ENCODE measurements at places on chromosomes 1 and 21.

- DNase-seq = no peak
Observed at GRCh38 chr1:50681931-50682330, 258.7 kb upstream of the DMRTA2 start.

- DNase-seq = no peak
Observed at GRCh38 chr1:223718850-223719249, 6.5 kb downstream of the CAPN2 start.

DNA sequence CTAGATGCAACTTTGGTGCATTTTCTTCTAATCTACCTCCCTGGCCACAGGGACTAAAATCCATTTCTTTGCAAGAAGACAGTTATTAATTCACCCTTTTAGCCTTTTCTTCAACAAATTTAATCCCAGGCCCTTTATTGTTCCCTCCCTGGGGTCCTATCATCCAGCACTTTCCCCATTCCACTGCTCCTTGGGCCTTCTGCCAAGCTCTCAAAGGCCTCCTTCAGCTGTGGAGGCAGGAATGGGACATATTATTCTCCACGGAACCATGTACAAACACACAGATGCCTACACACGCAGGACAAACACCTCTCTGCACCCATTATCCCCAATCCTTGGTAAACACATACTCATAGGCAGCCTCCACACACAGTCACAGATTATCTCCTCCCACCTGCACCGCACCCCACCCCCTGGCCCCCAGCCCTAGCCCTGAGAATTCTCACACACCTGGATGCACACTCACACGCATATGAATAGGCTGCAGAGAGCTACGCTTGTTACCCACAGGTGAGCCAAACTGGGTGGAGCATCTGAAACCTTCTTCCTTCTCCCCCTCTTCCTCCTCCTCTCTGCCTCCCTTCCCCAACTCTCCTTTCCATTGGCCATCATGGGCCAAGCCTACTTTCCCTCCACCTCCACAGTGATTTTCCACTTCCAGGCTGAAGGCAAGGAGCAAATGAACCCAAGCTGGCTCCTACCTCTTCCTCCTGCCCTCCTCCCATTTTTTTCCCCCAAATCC, 11.7 kb downstream of the TAGLN2 start:
- DNase-seq = no peak

- no peak for DNase-seq
Observed at GRCh38 chr21:27528697-27529096, 561.8 kb upstream of the ADAMTS5 start.

- no peak for DNase-seq
Observed at GRCh38 chr1:40808909-40809308, 25.3 kb downstream of the KCNQ4 start.

- no peak for DNase-seq
Observed at GRCh38 chr1:157087030-157087429, 12.6 kb downstream of the ETV3L start.

DNA sequence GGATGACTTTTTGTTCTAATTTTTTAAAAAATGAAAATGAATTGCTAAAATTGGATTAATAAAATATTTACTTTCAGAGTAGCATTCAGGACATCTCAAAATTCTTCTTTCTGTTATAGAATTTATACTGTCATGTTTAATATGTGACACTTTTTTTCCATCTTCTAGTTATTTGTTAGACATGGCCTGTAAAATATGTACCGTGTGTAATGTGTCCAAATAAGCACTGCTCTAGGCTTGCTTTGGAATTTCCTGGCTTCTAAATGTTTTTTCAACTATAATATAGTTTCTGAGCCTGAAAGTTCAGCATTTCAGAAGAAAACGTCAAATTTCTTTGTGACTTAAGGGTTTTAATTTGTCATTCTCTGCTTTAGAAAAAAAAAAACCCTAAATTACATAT, 243.6 kb downstream of the DNM3 start:
- DNase-seq = no peak

DNA sequence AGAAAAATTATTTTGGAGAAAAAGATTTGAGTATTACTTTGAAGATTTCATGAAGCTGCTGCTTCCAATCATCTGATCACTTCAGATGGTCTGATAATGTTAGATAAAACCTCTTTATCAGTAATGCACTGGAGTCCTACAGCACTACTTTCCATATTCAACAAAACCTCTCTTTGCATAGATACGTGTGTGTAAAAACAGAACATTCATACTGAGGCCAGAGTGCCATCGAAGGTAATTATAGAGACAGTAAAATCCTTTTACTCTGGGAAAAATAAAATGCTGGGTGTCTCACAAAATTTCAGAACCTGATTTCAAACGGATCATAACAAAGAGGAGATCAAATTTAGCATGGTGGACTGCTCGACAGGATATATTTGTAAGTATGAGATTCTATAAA, at the start of gene RGS13:
RGS13 (plus strand) TSS at position 209 of the 400 bp plus-strand sequence. CDS start 8,188 bp downstream, outside the sequence.
- no peak for DNase-seq

- DNase-seq = no peak
Observed at GRCh38 chr21:34100337-34100736, 27.0 kb downstream of the MRPS6 start.

GRCh38 chr1:230113593-230114236, 46.7 kb downstream of the GALNT2 start:
- DNase-seq = no peak

DNA sequence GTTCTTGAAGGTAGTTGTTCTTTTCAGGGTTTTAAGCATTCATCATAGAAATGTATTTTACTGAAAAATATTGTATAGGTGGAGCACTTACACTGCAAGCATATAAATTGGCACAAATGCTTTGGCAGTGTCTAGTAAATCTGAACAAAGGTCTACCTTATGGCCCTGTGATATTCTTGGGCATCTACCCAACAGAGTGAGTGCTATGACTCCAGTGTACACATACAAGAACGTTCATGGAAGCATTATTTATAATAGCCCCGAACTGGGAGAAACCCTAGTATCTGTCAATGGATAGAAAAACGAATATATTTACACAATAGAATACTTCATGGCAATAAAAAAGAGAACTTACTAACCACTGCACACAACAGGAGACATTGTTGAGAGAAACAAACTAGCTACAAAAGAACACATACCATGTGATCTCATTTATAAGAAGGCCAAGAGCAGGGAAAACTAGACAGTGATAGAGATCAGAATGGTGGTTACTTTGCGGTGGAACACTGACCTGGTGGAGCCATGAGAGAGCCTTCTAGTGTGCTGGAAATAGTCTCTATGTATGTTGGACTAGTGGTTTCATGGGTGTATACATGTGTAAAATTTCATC, 96.0 kb downstream of the MAB21L3 start:
- DNase-seq = no peak

GRCh38 chr1:202143768-202144401, 652 bp downstream of the ARL8A start:
- DNase-seq = no peak

DNA sequence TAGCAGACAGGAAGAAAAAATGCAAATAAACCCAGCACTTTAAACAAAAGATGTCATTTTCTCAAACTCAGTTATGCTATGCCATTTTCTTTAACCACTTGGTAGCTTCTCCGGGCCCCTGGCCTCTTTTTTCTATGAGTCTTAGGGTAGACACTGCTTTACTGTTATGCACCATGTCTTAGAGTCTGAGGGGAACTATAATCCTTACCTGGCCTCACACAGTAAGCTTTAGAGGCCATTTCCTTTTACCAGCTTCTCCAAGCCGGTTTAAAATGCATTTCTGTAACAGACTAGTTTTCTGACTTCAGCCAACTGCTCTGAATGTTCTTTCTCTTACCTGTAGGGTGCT, 73.7 kb upstream of the EDEM3 start:
- DNase-seq = no peak

DNA sequence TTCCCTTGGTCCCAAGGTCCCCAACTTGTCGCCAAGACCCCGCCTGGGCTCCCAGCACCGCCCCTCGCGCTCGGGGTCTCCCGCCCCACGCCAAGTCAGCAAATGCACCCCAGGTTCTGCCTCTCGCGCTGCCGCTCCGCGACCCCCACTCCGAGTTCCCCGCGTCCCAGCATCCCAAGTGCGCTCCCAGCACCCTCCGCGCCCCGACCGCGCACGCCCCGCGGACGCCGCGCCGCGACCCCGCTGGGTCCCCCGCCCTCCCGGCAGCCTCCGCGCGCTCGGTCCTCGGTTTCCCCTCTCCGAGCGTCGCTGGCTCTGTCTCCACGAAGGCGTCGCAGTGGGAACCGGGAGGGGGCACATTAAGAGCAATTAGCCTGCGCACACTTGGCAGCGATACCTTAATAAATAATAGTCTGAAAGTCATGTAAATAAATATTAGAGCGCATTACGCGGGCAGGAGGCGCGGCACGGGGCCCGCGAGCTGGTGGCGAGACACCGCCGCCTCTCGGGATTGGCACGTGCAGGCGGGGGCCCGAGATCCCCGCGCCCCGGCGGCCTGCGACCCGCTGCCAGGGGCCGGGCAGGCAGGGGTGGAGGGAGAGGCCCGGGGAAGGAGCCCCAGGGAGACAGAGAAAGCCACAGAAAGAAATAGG, 75.9 kb downstream of the VWA5B1 start:
- DNase-seq = no peak

DNA sequence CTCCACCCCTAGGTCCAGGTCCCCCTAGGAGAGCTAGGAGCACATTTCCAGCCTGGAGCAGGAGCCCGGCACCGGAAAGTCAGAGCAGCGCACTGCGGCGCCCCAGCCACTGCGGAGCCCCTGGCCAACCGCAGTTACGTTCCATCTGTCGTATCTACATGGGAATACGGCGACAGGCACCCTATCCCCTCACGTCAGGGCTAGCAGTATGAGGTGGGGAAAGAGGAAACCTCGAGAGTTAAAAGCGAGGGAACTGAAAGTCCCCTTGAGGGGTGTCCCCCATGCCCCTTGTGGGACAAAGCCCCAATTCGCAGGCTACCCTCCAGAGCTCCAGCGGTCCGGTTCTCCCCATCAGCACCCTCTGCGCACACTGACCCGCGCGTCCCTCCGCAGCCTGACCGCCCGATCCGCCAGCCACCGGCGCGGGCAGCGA, 995 bp downstream of the COLGALT2 start:
- no peak for DNase-seq

- no peak for DNase-seq
Observed at GRCh38 chr1:112356765-112357164, 39.2 kb upstream of the CTTNBP2NL start.

DNA sequence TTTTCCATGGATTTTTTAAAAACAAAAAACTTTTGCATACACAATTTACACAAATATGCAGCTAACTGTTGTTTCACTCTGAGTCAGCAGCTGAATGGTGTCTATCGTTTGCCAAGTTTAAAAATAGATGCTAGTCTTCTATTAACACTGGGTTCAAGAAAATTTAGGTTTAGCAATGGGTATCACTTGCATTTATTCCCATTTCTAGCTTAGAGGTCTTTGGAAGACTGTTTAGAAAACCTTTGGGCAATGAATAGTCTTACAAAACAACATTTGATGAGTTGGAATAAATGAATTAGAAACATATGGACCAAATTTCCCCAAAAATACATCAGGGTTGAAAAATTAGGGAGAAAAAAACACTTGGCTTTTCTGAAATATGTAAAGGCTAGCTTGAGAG, 165.8 kb downstream of the LYPLAL1 start:
- no peak for DNase-seq

DNA sequence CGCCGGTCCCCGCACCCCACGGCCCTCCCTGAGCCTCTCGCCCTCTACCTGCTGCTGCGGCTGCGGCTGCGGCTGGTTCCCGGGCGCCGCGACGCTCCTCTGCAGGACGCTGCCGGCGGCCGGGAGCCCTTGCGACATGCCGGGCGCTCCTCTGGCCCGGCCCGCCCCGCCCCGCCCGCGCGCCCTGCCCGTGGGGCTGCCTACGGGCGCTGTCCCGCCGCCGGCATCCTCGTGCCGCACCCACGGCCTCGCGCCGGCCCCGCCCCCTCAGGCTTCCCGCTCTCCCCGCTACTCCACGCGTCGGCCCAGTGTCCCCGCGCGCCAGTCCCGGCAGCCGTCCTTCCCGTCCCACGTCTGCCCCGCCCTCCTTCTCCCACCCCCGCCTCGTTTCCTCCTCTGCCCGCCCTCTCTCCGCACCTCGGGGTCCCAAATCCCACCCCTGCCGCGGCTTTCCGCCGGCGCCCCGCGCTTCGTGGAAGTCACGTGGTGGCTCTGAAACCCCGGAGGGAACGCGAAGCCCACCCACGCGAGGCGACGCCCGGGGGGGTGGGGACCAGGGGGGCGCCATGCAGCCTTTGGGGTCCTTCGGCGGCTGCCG, at the start of gene BATF3:
BATF3 (minus strand) TSS at position 216 of the 598 bp plus-strand sequence; CDS start at position 138, 78 bp downstream.
- DNase-seq = no peak

DNA sequence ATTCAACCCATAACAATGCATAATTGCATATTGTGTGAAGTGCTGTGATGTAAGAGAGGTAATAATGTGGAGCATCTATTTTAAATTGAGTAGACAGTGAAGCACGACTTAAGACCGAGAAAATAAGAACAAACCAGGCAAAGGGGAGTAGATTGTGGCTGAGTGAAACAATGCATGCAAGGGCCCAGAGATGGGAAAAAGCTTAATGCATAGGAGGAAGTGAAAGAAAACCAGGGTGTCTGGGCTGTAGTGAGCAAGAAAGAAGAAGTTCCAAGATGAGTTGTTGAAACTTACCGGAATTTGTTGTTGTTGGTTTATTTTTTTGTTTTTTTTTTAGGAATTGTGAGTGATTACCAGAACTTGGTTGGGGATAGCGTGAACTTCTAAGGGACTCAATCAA, 104.7 kb downstream of the SNX7 start:
- no peak for DNase-seq

GRCh38 chr1:19837866-19838265, 22.8 kb upstream of the RNF186 start:
- DNase-seq = no peak

DNA sequence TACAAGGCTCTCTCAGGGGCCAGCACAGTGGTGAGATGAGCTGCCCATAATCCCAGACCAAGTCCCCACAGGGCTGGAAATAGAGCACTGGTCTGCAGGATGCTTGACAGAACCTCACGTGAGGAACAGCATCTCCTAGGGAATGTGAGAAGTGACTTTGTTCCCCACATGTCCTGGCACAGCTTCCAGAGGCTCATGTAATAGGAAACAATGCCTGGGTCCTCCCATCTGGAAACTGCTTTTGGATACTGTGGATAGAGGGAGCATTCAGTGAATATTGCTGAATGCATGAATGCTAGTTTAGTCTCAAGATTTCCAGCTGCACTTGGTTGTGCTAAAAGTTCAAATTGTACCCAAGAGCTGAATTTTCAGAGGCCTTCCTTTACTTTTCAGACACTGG, 146.2 kb downstream of the TNR start:
- no peak for DNase-seq

DNA sequence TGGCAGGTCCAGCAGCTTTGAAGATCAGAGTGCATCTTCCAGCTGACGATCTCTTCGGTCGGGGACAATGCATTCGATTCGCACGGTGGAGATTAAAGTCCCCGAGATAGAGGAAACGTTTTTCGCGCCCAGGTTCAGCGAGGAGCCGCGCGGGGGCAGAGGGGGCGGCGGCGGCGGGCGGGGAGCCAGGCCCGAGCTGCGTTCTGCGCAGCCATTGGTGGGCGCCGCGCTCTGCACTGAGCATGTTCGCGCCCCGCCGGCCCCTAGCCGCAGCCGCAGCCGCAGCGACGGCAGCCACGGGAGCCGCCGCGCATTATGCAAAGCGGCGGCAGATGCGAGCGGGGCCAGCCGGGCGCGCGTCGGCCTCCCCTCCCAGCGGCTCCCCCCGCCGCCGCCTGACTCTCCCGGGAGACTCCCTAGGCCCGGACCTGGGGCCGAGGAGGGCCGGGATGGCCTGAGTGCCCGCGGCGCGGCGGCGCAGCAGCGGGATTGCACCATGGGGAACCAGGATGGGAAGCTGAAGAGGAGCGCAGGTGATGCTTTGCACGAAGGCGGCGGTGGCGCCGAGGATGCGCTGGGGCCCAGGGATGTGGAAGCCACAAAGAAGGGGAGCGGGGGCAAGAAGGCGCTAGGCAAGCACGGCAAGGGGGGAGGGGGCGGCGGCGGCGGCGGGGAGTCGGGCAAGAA, at the start of gene FMN2:
FMN2 (plus strand) TSS at position 270 of the 687 bp plus-strand sequence; CDS start at position 497, 227 bp downstream.
- no peak for DNase-seq
